ENCODE measurements at places on chromosomes 3 and 15. TPM values are rescaled to one million over a fixed set of nuclear protein-coding genes. Genes with fewer than 3 reads are reported as not detected.

The SPINK8 gene
- total RNA-seq: not detected

The IL5RA gene
- total RNA-seq: not detected

The SCAMP5 gene
- total RNA-seq: 43.3 TPM

The GLT8D1 gene
- 40.8 TPM for total RNA-seq
